Hindlimb muscle (tissue), 1 donor: ENCODE measurements at places on chromosomes 1 and 21.

GRCh38 chr1:8343464-8344001, 25.6 kb downstream of the SLC45A1 start:
- DNase-seq = peak; percentile 50

DNA sequence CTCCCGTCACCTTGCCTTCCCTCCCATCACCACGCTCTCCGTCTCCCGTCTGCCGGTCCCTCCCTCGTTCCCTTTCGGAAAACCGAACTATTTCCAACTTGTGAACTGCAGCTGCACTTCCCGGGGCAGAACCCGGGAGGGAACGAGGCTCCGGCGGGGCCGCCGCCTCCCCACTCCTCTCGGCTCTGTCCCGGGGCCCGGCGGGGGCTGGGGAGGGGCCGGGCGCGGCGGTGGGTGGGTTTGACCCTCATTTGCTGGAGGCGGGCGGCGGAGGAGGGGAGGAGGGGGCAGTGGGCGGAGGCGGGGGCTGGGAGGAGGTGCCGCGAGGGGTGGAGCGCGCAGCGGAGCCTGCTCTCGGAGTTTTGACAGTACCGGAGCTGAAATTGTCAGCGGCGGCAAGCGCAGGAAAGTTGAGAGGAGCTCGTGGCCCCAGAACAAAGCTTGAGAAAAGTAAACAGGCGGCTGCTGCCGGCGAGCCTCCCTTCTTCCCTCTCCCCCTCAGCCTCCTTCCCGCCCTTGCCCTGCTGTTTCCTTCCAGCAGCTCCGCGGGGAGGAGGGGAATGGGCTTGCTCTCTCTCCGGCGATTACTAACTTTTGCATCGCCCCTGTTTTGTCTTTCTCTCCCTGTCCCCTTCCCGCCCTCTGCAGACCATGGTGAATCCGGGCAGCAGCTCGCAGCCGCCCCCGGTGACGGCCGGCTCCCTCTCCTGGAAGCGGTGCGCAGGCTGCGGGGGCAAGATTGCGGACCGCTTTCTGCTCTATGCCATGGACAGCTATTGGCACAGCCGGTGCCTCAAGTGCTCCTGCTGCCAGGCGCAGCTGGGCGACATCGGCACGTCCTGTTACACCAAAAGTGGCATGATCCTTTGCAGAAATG, 2.9 kb downstream of the LMO4 start:
- peak; percentile 83 for DNase-seq

- DNase-seq = no peak
Measured at GRCh38 chr1:185559151-185559550, 175.0 kb upstream of the HMCN1 start.

DNA sequence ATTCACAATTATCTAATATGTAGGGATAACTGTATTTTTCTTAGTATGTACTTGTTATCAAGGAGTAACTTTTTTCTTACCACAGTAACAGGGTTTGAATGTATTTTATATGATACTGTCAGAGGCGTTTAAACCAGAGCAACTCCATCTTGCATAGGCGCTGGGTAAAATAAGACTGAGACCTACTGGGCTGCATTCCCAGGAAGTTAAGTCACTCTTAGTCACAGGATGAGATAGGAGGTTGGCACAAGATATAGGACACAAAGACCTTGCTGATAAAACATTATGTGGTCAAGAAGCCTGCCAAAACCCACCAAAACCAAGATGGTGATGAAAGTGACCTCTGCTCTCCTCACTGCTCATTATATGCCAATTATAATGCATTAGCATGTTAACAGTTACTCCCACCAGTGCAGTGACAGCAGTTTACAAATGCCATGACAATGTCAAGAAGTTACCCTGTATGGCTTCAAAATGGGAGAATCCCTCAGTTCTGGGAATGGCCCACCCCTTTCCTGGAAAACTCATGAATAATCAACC, 64.8 kb downstream of the RPE65 start:
- no peak for DNase-seq

DNA sequence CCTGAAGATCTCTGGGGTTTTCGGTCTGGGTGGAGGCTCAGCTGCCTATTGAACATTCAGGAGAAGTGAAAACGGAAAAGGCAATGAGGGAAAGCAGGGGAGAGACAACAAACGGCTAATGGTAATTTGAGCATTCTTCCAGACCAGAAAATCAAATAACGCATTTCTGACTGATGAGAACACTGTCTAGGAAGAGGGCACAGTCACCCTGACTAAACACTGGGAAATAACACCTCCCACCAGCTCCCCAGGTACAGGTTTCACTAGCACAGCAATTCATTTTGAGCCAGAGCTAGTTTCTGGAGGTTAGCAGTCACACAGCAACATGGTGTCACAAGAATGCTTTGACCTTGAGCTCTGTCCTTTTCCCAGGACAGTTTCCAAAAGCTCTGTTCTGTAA, 21.1 kb downstream of the NCF2 start:
- no peak for DNase-seq

- no peak for DNase-seq
Measured at GRCh38 chr1:26953374-26953773, 6.9 kb downstream of the KDF1 start.

GRCh38 chr1:203464226-203464625, 11.4 kb upstream of the PRELP start:
- DNase-seq = no peak

DNA sequence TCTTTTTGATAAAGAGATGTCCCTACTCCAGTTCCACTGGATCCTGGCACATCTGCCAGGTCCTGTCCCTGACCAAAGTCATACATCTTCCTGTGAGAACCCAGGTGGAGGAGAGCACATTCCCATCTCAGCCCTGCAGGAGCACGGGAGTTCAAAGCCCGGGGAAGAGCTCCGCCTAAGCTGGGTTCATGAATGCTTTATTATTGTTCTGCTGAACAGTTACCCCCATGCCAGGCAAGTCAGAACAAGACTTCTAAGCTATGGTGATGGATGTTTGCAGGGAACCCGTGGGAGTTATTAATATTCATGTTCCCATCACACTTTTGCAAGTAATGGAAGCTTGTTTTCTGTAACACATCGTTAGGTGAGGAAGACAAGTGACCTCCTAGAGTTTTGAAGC, 62.9 kb downstream of the SEC16B start:
- no peak for DNase-seq

GRCh38 chr1:7705048-7705907, 65.8 kb upstream of the VAMP3 start:
- no peak for DNase-seq

DNA sequence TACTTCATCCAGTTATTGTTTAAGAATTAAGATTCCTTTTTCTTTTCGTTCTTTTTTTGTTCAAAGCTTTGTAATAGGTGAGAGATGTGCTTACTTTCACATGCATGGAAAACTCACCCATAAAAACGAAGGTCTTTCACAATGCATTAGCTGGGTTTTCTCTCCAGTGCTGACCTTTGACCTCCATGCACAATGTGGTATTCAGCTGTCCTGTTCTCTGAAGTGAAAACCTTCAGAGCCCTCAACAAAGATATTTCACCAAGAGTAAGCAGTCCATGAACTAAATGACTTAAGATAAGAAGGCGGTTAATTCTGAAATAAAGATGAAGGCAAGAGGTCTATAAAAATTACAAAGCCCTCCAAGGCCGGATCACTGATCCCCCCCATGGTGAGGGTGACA, 77.1 kb upstream of the IPO9 start:
- DNase-seq = no peak

GRCh38 chr1:33986390-33987095, 122.7 kb downstream of the HMGB4 start:
- DNase-seq = no peak

DNA sequence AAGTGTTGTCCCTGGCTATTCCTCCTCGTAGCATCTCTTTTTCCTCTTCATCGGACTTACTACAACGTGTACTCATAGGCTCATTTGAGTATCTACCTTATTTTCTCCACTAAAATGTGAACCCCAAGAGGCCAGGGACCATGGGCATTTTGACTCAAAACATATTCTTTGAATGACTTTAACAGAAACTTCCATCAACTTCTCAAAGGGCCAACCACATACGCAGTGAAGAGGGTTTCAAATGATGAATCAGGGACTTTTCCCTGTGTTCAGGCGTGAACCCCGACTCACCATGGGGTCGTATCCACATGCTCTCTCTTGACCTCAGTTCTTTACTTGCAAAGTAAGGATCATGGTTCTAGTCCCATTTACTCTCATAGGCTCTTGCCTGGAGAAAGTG, 20.2 kb upstream of the GPR137B start:
- no peak for DNase-seq

DNA sequence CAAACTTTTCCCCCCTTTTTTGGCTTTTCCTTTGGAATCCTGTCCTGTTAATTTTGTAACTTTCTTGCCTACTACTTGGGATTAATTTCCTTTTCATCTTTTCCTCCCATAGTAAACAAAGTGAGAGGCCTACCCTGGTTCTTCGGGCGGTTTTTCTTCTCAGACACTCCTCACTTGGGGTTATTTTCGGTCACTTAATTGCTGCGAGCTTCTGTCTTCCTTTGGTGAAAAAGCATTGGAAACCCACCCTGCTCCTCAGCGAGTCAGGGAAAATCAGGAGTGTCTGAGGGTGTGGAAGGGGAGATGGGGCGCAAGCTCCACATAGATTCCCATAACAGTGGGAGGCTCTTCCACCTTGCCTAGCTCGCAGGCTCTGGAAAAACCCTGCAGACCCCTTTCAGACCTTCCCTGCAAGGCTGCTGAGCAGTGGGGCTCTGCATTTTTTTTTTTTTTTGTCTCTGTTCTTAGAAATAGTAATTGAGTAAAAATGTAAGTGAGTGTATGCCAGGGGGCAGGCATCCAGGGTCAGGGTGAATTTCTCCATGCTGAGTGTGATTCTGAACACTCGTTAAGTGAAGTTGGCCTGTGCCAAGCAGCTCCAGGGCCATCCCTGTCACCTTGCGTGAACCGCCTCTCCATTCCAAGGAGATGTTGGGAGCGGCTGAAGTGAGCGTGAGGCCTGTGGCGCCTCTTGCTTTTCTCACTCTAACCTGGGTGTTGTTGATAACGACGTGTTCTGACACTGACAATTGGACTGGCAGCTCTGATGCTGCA, 20.3 kb downstream of the TGFB2 start:
- DNase-seq = no peak

GRCh38 chr1:14538335-14538734, 60.1 kb upstream of the KAZN start:
- DNase-seq = no peak

DNA sequence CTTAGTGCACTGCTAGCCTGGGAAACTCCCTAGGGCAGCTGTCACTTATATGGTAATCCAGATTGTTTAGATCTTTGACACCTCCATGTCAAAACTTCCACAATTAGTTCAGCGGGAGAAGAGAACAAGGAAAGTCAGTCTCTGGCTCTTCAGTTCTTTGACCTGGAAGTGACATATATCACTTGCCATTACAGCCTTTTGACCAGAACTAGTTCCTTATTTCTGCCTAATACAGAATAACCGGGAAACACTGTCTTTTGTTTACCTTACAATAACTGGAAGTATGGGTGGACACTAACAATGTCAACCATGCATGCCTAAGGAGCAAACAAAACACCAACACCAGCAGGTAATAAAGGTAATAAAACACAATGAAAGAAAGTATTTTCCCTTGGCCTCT, 68.3 kb downstream of the C4BPA start:
- no peak for DNase-seq

DNA sequence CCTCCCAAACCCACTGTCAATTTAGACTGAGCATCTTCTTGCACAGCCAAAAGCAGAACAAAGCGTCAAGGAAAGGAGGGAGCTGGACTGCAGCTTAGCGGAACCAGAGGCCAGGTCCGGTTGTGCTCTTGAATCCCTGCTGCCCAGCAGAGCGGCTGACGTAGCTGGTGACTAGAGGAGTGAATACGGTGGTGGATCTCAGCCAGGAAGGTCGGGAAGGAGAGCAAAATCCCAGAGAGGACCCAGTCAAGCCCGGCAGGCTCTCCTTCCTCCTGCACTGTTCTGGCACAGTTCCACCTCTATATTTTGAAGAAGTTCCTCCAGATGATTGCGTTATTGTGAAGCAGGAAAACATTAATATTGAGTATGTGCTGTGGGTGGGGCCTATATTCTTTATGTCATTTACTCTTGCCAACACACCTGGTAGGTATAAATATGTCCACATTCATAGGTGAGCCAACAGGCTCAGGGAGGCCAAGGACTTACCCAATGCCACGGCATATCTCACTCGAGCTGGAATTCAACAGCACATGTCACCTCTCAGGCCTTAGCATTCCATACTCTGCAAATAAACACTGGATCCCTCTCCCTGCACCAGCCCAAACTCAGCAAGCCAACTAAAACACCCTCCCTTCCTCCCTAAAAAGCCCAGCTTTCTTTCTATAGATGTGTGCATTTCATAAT, 23.6 kb upstream of the ABCB10 start:
- peak; percentile 21 for DNase-seq

- DNase-seq = no peak
Measured at GRCh38 chr1:116571215-116571919, 541 bp upstream of the CD58 start.

DNA sequence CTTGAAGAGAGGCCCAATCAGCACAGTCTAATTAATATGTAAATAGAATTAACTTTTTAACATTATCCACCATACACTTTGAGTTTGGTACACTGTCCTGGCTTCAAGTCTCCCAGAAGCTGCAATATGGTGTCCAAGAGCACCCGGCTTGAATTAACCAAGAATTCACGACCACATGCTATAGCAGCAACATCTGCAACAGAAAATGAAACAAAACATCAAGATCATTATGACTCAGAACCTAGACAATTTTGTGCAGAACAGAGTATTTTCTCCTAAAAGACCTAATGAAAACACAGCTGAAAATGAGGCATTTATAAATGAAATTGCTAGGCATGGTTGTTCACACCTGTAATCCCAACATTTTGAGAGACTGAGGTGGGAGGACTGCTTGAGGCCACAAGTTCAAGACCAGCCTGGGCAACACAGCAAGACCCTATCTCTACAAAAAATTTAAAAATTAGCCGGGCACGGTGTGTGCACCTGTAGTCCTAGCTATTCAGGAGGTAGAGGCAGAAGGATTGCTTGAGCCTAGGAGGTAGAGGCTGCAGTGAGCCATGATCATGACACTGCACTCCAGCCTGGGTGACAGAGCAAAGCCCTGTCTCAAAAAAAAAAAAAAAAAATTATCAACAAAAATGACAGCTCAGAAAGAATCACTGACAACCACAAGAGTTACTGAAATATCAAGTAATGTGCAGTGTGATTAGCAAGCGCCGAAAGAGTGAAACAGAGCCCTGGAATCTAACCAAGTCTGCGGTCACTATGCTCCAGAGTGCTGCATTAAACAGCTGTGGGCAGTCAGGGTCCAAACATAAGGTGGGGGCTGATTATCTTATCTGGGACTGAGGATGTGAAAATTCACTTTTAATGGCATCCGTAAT, 45.3 kb downstream of the HSF2BP start:
- DNase-seq = peak; percentile 34

DNA sequence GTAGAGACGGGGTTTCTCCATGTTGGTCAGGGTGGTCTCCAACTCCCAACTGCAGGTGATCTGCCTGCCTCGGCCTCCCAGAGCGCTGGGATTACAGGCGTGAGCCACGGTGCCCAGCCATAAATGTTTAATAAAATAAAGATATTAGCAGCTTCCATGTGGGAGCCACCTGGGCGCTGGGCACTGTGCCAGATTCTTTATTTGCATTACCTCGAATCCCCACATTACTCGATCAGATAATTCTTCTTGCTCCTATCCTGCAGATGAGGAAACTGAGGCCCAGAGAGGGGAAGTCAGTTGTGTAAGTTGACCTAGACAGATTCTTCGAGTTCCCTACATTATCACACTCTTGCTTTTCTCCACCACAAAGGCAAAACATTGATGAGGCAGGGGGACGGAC, 24.9 kb upstream of the TENT5B start:
- no peak for DNase-seq

GRCh38 chr1:21568006-21568746, 59.0 kb downstream of the ALPL start:
- no peak for DNase-seq

- no peak for DNase-seq
Measured at GRCh38 chr1:32715901-32716311, 13.3 kb upstream of the SYNC start.

- DNase-seq = no peak
Measured at GRCh38 chr1:154019269-154019668, 28.7 kb downstream of the RPS27 start.
